ENCODE measurements at places on chromosomes 2 and 18.

DNA sequence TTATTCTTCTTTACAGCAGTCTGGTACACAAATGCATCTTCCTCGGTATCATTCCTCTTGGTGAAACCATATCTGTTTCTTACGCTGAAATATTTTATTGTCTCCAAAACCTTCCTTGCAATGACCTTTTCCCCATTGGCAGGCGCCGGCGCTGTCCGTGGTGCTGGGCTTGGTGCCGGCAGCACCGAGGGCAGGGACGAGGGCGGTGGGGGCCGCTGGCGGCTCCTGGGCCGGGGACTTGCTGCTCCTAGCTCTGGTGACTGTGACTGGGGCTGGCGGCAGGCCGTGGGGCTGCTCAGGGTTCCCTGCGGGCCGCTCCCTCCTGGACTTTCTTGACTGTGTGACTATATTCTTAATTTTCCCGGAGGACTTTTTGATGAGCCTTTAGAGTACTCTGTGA is 72.5 kb downstream of the GPR39 start:
- no peak for DNase-seq

DNA sequence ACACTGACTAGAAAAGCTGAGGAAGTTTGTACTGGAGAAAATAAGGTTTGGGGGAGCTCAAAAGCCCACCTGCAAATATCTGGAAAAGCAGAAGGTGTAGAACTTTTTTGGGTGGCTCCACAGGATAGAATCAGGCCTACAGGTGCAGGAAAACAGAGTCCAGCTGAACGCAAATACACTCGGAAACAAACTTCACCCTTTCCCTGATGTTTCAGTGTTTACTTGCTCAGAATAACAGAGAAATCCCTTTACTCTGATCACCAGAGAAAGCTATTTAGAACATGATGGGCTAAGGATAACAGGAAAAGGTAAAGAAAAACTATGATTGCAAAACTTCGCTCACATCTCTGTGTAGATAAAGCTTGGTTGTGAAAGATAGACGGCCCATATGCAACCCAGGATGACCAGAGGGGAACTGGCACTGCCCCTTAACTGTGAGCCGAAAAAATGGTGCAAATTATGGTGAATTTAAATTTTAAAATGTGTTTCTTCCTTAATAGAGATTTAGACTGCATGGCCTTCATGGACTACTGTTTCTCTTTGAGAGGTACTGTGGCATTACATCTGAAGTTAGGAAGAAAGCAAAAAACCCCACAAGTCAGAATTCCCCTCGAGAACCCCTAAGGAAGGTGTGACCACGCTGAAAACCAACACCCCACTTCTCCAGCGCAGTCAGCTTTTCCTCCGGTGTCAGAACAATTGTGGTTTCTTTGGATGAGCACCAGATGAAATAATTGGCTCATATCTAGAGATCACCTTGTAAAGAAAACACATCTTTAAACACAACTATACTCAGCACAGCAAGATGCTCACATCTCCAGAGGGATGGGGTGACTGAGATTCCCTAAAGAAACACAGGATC is 84.5 kb upstream of the TMEM247 start:
- no peak for DNase-seq

DNA sequence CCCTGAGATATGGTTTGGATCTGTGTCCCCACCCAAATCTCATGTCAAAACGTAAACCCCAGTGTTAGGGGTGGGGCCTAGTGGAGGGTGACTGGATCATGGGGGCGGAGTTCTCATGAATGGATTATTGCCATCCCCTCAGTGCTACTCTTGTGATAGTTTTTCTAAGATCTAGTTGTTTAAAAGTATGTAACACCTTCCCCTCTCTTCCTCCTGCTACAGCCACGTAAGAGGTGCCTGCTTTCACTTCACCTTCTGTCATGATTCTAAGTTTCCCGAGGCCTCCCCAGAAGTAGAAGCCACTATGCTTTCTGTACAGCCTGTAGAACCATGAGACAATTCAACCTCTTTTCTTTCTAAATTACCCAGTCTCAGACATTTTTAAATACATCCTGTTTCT is 16.9 kb downstream of the PUM2 start:
- no peak for DNase-seq

- no peak for DNase-seq
Measured at GRCh38 chr2:236915726-236916125, 170.0 kb upstream of the COPS8 start.

GRCh38 chr2:99607861-99608491 is 118.2 kb upstream of the REV1 start:
- DNase-seq: no peak

DNA sequence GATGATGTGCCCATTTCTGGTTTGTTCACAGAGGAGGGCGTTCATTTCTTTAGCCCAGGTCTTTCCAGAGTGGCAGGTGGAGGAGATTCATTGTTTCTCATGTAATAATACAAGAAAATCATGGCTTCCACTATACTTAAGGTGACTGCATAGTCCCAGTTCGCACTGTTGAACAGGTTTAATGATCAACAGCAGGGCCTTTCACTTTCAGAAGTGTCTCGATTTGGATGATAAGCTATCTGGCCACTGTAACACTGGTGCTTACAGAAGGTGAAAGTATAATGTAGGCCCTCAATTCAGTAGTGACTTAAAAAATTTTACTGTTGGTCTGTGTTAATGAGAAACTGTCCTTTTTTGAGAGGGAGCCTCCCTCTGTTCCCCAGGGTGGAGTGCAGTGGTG is 1.4 kb downstream of the RMC1 start:
- DNase-seq: no peak

DNA sequence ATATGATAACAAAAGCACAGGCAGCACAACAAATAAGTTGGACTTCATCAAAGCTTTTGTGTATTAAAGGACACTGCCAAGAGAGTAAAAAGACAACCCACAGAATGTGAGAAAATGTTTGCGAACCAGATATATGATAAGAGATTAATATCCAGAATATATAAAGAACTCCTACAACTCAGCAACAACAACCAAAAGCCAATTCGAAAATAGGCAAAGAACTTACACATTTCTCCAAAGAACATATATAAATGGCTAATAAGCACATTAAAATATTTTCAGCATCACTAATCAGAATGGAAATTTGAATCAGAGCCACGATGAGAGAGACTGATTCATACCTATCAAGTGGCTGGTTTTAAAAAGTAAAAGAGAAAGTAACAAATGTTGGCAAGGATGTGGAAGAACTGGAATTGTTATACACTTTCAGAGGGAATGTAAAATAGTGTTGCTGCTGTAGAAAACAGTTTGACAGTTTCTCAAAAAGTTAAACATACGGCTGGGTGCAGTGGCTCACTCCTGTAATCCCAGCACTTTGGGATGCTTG is 25.2 kb downstream of the EPB41L5 start:
- DNase-seq: no peak

GRCh38 chr2:167249197-167249596 is 360.9 kb downstream of the XIRP2 start:
- DNase-seq: no peak

DNA sequence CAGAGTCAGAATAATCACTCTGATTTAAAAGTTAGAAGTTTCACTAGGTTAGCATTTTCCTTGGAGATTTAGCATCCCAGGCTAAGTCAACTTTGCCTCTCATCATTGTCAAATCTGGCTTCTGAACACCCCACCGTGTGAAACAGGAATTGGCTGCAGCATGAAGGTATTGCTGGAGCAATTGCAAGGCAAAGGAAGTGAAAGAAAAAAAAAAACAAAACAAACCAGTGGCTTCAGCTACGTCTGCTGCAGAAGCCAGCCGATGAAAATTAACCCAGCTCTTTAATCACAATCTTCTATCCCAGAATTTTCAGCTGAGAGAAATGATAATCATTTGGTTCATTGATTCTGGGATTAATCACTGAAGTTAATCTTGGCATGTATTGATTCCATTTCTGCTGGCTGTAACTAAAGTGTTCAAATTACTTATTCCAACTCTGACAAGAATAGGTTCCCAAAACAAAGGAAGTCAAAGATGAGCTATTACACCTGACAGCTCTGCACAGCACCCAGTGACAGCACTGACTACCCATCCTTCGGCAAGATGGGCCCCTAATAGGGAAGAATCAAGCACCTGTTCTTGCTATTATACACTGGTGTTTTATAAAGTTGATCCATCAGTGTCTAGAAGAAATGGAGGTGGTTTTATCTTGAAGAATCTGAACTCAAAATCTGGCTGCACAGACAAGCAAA is 42.7 kb upstream of the REG3G start:
- DNase-seq: no peak

DNA sequence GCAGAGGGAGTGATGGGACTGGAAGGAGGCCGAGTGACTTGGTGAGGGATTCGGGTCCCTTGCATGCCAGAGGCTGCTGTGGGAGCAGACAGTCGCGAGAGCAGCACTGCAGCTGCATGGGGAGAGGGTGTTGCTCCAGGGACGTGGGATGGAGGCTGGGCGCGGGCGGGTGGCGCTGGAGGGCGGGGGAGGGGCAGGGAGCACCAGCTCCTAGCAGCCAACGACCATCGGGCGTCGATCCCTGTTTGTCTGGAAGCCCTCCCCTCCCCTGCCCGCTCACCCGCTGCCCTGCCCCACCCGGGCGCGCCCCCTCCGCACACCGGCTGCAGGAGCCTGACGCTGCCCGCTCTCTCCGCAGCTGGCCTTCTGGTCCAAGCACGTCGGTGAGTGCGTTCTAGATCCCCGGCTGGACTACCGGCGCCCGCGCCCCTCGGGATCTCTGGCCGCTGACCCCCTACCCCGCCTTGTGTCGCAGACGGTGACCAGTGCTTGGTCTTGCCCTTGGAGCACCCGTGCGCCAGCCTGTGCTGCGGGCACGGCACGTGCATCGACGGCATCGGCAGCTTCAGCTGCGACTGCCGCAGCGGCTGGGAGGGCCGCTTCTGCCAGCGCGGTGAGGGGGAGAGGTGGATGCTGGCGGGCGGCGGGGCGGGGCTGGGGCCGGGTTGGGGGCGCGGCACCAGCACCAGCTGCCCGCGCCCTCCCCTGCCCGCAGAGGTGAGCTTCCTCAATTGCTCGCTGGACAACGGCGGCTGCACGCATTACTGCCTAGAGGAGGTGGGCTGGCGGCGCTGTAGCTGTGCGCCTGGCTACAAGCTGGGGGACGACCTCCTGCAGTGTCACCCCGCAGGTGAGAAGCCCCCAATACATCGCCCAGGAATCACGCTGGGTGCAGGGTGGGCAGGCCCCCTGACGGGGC is 4.6 kb downstream of the PROC start:
- DNase-seq: no peak

GRCh38 chr18:73670524-73670923 is 477.1 kb downstream of the FBXO15 start:
- no peak for DNase-seq

GRCh38 chr2:69779258-69780001 is 37.5 kb downstream of the ANXA4 start:
- peak; percentile 12 for DNase-seq

- DNase-seq: no peak
Measured at GRCh38 chr2:71620851-71621251, 167.5 kb downstream of the DYSF start.

- no peak for DNase-seq
Measured at GRCh38 chr2:101360232-101360631, 27.1 kb downstream of the CREG2 start.

- DNase-seq: no peak
Measured at GRCh38 chr2:195411219-195411687, 245.8 kb upstream of the SLC39A10 start.
